Ovary (tissue), 10 donors: ENCODE measurements at places on chromosomes 5 and 9. TPM values are rescaled to one million over a fixed set of nuclear protein-coding genes. Genes with fewer than 3 reads are reported as not detected.

The GNPDA1 gene
- 30.3 TPM for total RNA-seq

The C5orf58 gene
- not detected for total RNA-seq

The GFI1B gene
- total RNA-seq, result not detected

The PDCD1LG2 gene
- total RNA-seq, result 1.5 TPM

GRCh38 chr5:37184748-37185364, 64.3 kb downstream of the CPLANE1 start:
- no peaks in the 10 kb centered on the region for H3K4me1 ChIP-seq
- H3K27me3 ChIP-seq, result no peaks in the 10 kb centered on the region
- H3K36me3 ChIP-seq, result no peaks in the 10 kb centered on the region

GRCh38 chr9:21455320-21455719, 15.1 kb downstream of the IFNA1 start:
- no peaks in the 10 kb centered on the region for H3K36me3 ChIP-seq
- no peak overlapping the region for H3K27ac ChIP-seq
- no peak overlapping the region for H3K4me3 ChIP-seq
- no peaks in the 10 kb centered on the region for H3K27me3 ChIP-seq
- DNase-seq, result no peak

DNA sequence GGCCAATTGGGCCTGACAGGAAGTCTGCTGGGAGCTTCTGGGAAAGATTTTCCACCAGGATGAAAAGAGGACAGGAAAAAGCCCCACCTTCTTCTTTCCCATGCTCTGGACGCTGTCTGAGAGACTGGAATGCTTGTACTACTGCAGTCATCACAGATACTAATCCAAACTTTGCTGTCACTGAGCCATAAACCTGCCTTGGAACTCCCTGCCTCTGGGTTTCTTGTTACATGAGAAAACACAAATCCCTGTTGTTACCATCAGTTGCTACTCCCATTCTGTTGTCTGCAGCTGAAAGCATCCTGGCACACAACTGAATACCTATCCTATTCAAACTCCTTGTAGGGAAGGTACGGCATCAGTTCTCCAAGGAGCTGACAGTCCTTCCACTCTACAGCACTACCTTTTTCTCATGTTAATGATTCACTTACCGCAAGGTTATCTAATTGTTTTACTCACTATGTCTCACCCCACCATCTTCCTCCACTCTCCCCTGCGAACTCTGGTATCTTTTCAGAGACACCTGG, 167.5 kb downstream of the CDK5RAP2 start:
- H3K27me3 ChIP-seq, result no peaks in the 10 kb centered on the region
- no peaks in the 10 kb centered on the region for H3K36me3 ChIP-seq
- H3K4me3 ChIP-seq, result no peak overlapping the region
- DNase-seq, result no peak
- peaks cover 4% of the 10 kb centered on the region for H3K4me1 ChIP-seq

DNA sequence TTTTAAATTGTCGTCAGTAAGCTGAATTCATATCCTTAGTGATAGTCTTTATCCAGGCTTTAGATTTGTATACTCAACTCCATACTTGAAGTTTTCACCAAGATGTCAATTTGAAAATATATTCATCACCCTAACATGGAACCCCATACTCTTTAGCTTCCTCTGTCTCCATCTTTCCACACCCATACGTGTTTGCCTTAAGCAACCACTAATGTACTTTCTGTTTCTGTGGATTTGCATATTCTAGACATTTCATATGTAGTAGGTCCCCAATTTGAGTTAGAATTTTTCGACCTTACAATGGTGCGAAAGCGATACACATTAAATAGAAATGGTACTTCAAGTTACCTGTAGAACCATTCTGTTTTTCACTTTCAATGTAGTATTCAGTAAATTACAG, 65.2 kb downstream of the NSD1 start:
- no peak for DNase-seq
- H3K36me3 ChIP-seq, result no peaks in the 10 kb centered on the region
- H3K4me3 ChIP-seq, result no peak overlapping the region
- no peaks in the 10 kb centered on the region for H3K27me3 ChIP-seq
- H3K27ac ChIP-seq, result no peak overlapping the region

DNA sequence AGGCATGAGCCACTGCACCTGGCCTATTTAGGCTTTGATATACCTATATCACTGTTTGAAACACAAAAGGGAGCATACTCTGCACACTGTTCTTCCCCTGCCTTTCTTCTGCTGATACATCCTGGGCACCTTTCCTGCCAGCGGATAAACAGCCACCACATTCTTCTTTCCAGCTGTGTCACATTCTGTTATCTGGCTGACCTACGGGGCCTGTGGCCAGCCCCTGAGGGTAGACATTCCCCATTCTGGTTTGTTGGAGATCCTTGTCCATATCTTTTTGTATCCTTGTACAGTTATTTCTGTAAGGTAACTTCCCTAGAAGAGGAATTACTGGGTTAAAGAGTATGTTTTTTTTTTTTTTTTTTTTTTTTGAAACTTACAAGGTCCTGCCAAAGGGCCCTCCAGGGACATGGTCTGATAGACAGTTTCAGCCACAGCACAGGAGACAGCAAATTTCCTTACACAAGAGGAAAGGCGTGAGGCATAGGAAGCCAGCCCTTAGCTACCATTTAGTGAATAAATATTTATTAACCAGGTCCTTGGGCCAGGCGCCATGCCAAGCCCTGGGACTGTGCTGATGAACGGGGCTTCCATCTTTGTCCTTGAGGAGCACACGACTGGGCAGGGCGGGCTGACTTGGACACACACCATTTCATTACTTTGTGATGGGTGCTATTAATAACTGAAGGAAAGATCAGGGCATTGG, 57.8 kb downstream of the ERGIC1 start:
- H3K27me3 ChIP-seq, result no peaks in the 10 kb centered on the region
- peaks cover 18% of the 10 kb centered on the region for H3K4me1 ChIP-seq
- H3K4me3 ChIP-seq, result no peak overlapping the region
- H3K27ac ChIP-seq, result peak overlapping the region; percentile 73
- H3K36me3 ChIP-seq, result no peaks in the 10 kb centered on the region

GRCh38 chr5:174355208-174355612, 309.7 kb downstream of the NSG2 start:
- DNase-seq, result no peak
- H3K27ac ChIP-seq, result no peak overlapping the region
- no peaks in the 10 kb centered on the region for H3K27me3 ChIP-seq
- H3K36me3 ChIP-seq, result no peaks in the 10 kb centered on the region

DNA sequence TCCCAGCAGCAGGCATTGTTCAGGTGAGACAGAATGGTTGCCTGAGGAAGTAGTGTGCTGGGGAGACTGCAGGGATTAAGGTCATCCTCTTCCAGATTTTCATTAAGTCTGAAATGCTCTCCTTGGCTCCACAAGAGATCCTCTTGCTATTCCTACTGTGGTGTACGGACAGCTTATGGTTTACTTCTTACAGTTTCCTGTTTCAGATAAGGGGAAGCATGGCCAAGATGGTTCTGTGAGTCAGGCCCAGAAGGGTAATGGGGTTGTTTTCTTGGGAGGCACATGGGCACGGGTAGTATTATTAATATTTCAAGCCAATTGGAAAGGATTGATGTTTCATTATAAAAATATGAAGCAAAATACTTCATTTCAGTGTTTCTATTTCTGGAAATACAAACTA, 42.9 kb downstream of the GLRX start:
- H3K36me3 ChIP-seq, result no peaks in the 10 kb centered on the region
- H3K4me3 ChIP-seq, result no peak overlapping the region
- peaks cover 16% of the 10 kb centered on the region for H3K4me1 ChIP-seq
- DNase-seq, result no peak

DNA sequence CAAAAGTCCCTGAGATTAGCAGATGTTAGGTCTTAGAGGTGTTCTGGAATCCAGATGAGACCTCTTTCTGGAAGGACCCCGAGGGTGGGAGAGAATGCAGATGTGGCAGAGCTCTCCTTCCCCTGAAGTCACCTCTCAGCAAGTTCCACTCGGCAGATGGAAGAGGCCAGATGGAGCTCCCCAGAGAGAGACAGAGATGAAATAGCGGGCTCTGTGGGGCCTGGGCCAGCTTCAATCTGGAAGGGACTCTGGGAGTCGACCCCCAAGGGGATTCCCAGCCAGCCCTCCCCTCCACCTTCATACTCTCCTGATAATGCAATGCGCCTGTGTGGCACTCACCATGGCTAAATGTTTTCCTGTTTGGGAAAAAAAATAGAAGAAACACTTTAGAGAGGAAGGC, 60.2 kb downstream of the WNK2 start:
- H3K4me3 ChIP-seq, result no peak overlapping the region
- no peaks in the 10 kb centered on the region for H3K27me3 ChIP-seq
- DNase-seq, result no peak
- no peak overlapping the region for H3K27ac ChIP-seq

- H3K27me3 ChIP-seq, result no peaks in the 10 kb centered on the region
- H3K4me1 ChIP-seq, result no peaks in the 10 kb centered on the region
- H3K36me3 ChIP-seq, result no peaks in the 10 kb centered on the region
- DNase-seq, result peak; percentile 45
- no peak overlapping the region for H3K4me3 ChIP-seq
Measured at GRCh38 chr5:159133041-159133741, 33.5 kb upstream of the EBF1 start.
